ENCODE measurements at places on chromosomes 5 and 9.

GRCh38 chr5:178411083-178411482 lies 178.5 kb upstream of the PHYKPL start:
- H3K4me1 ChIP-seq = no peaks in the 10 kb centered on the region
- H3K4me3 ChIP-seq = no peak overlapping the region
- H3K27me3 ChIP-seq = no peaks in the 10 kb centered on the region
- no peak for DNase-seq

DNA sequence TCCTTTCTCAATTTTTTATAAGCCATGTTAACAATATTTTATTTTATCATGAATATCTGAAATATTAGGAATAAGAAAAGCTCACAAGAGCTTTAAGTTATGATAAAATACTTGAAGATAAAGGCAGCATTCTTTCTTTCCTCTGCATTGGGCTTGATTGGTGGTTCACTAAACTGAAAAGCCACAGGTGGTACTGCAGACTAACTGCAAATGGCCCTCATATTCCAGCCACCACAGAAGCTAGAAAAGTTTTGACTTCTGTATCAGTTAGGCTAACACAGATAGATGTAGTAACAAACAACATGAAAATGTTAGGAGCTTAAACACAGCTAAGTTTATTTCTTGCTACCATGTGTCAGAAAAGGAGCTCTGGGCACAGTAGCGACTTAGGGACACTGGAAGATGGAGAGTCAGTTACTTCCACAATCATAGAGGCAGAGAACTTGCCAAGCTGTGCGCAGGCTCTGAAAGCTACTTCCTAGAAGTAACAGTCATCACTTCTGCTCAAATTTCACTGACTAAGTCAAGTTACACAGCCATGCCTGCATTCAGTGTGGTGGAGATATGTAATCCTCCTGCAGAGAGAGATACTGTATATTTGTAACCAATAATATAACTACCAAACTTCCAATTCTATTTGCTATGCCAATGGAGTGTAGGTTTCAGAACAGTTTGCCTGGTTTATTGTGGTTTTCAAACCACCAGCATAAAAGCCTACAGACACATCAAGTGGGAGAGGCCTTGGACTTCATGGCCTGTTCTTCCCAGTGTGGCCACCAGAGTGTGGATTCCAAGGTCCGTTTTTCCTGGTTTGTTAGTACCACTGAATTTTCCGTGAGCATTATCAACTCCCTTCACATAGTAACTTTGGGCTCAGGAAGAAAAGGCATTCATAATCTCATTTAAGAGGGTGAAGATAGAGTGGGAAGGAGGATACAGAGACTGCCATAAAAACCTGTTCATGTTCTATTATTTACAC lies 268.3 kb downstream of the PJA2 start:
- H3K36me3 ChIP-seq = no peaks in the 10 kb centered on the region
- H3K27ac ChIP-seq = no peak overlapping the region
- H3K4me3 ChIP-seq = no peak overlapping the region
- no peak for DNase-seq
- H3K27me3 ChIP-seq = no peaks in the 10 kb centered on the region

DNA sequence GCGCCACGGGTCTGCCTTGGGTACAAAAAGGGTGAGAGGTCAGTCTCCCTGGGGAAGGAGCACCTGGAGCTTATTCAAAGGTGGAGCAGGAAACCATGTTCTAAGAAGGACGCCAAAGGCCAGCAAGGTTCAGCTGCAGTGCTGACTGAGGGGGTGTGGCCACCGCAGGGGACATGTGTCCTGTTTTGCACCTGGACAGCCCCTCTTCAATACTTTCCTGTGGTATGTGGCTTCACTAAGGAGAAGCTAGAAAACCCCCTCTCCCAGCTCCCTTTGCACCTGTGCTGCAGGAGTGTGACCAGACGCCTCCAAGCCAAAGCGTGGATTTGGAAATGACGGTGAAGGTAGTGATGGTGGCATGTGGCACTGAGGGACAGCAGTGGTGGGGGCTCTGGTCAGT lies 23.6 kb downstream of the TRIM14 start:
- H3K27me3 ChIP-seq = no peaks in the 10 kb centered on the region
- no peaks in the 10 kb centered on the region for H3K36me3 ChIP-seq
- no peak overlapping the region for H3K4me3 ChIP-seq
- DNase-seq = no peak
- no peak overlapping the region for H3K27ac ChIP-seq

DNA sequence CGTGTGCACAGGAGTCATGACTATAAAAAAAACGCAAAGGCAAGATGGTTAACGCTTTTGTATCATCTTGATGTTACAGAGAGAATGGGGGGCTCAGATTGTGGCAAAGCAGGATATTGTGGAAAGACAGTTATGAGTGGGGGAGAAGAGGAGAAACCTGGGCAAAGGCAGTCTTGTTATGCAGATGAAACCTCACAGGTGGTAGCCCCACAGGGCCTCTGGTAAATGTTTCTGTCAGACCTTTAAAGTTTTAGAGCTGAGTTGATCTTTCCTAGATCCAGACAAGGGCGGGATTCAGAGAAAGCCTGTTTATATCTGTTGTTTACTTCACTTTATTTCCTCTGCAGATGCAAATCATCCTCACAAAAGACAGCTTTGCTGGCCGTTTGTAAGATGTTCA lies 55.2 kb downstream of the C9orf85 start:
- H3K4me3 ChIP-seq = no peak overlapping the region
- H3K36me3 ChIP-seq = no peaks in the 10 kb centered on the region
- DNase-seq = no peak
- no peaks in the 10 kb centered on the region for H3K4me1 ChIP-seq
- H3K27ac ChIP-seq = no peak overlapping the region
- H3K27me3 ChIP-seq = no peaks in the 10 kb centered on the region

- H3K4me1 ChIP-seq = no peaks in the 10 kb centered on the region
- no peak for DNase-seq
- no peak overlapping the region for H3K4me3 ChIP-seq
- H3K36me3 ChIP-seq = no peaks in the 10 kb centered on the region
- no peak overlapping the region for H3K27ac ChIP-seq
These were observed 70.7 kb downstream of the EPB41L4A start for GRCh38 chr5:112348387-112348786.

- no peaks in the 10 kb centered on the region for H3K4me1 ChIP-seq
- DNase-seq = no peak
- no peaks in the 10 kb centered on the region for H3K27me3 ChIP-seq
These were observed 99.4 kb upstream of the MVB12B start for GRCh38 chr9:126226991-126227936.

- no peaks in the 10 kb centered on the region for H3K4me1 ChIP-seq
- no peaks in the 10 kb centered on the region for H3K27me3 ChIP-seq
- no peak overlapping the region for H3K4me3 ChIP-seq
- no peak overlapping the region for H3K27ac ChIP-seq
- peaks cover 5% of the 10 kb centered on the region for H3K36me3 ChIP-seq
- no peak for DNase-seq
These were observed 19.4 kb downstream of the DAP start for GRCh38 chr5:10741661-10742060.

- no peak for DNase-seq
- H3K36me3 ChIP-seq = no peaks in the 10 kb centered on the region
- H3K4me3 ChIP-seq = no peak overlapping the region
- no peak overlapping the region for H3K27ac ChIP-seq
- no peaks in the 10 kb centered on the region for H3K27me3 ChIP-seq
These were observed 176.8 kb upstream of the RASEF start for GRCh38 chr9:83239747-83240146.

GRCh38 chr5:81805086-81805485 lies 54.2 kb upstream of the SSBP2 start:
- no peaks in the 10 kb centered on the region for H3K27me3 ChIP-seq
- H3K27ac ChIP-seq = no peak overlapping the region
- no peak overlapping the region for H3K4me3 ChIP-seq
- peaks cover 4% of the 10 kb centered on the region for H3K4me1 ChIP-seq
- H3K36me3 ChIP-seq = no peaks in the 10 kb centered on the region

- peak overlapping the region; percentile 85 for H3K27ac ChIP-seq
- H3K4me3 ChIP-seq = no peak overlapping the region
- H3K27me3 ChIP-seq = no peaks in the 10 kb centered on the region
- H3K4me1 ChIP-seq = peaks cover 24% of the 10 kb centered on the region
These were observed 51.7 kb downstream of the ZNF474 start for GRCh38 chr5:122180863-122181548.

DNA sequence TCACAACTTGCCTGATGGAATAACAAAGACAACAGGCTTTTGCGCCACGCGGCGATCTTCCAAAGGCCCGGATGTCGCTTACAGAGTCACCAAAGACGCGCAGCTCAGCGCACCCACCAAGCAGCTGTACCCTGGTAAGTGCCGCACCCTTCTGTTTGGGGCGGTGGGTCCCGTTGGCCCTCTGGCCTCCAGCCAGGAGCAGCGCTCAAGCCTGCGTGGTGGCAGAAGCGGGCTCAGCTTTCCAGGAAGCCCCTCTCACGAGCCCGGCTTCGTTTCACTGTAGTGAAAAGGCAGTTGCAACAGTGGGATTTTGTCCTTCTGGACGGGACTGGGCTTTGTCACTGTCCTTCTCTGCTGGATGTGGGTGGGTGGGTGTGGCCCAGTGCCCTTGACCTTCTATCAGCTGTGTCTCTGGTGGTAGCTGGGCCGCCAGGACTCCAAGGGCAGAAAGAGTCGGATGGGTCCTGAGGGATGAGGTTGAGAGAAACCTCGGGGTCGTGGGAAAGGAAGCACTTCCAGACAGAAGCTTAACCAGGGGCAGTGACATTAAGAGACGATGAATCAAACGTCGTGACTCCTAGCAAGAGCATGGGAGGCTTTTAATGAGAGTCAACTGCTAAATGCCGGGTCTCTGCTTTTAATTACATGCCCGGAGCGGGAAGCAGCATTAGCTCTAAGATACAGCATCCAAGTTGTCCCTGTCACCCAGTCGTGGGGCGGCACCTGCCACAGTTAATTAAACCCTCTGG lies 49.5 kb downstream of the COL5A1 start:
- DNase-seq = no peak
- H3K36me3 ChIP-seq = peaks cover 11% of the 10 kb centered on the region
- H3K27me3 ChIP-seq = no peaks in the 10 kb centered on the region
- H3K4me3 ChIP-seq = no peak overlapping the region

DNA sequence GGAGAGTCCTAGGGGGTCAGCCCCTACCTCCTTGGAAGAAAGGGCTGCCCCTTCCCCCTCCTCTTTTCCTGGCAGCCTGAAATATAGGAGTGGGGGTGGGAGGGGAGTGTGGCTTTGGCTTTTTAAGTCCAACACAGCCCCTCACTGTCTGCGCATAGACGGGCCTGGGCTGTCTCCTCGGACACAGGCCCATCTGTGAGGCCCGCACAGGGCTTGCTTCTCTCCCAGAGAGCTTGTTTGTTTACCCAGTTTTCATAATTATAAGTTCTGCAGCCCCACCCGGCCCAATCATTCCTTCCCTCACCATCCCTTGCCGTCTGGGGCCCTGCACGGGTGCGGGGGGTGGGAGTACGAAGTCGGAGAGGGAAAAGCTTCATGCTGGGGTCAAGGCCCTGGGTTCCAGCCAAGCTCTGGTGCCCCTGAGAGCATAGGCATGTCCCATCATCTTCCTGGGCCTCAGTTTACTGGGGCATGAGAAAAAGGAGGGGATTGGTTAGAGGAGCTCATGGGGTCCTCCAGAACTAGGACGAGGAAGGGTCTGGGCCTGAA lies 54.0 kb upstream of the STXBP1 start:
- no peaks in the 10 kb centered on the region for H3K27me3 ChIP-seq
- H3K4me1 ChIP-seq = peaks cover 91% of the 10 kb centered on the region
- no peak overlapping the region for H3K4me3 ChIP-seq
- H3K36me3 ChIP-seq = peaks cover 6% of the 10 kb centered on the region
- peak overlapping the region; percentile 94 for H3K27ac ChIP-seq

DNA sequence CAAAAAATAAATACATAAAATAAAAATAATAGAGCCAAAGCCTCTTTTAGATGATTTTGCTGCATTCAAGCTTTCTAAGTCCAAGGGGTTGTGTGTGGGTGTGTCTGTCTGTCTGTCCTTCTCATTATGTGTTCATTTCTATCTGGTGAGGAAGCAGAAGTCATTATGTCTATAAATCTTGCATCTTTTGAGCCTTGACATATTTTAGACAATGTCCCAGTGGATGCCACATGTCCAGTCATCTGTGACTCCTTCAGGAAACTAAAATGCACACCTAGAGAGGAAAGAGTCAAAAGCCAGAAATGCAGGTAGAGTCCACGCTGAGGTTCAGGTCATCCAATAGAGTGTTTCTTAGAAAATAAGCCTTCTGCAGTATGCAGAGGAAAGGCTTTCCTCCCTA lies 80.9 kb downstream of the GALNT10 start:
- no peaks in the 10 kb centered on the region for H3K27me3 ChIP-seq
- H3K27ac ChIP-seq = no peak overlapping the region
- peaks cover 29% of the 10 kb centered on the region for H3K4me1 ChIP-seq
- no peaks in the 10 kb centered on the region for H3K36me3 ChIP-seq

DNA sequence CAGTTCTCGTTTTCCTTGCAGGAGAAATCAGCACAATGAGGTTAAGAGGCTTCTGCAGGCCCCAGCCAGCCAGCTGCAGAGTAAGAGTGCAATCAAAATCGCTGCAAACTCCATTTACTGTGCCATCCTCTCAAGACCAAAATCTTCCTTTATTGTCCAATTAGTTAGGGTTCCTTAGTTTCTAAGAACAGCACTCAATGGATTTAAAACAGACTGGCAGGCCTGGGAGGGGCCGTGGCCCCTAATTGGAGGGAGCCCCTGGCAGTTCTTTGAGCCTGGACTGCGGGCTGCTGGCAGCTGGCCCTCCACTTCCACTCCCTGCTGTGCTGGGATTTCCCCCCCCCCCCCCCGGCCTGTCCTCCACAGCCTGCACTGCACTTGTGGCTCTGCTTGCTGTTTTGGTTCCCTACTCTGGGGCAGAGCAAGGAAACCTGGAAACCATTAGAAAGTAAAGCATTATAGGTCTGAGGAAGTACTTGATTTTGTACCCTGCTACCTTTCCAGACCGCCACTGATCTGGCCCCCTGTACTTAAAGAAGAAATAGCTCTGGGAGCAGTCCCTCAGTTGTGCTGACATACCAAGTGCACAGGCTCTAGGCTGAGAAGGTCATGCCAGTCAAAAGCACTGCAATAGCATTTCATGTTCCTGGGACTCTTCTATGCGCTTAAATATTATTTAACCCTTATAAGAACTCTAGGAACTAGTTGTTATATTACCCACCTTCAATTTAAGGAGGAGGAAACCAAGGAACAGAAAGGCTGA lies 129.0 kb downstream of the APBA1 start:
- no peak overlapping the region for H3K4me3 ChIP-seq
- H3K27me3 ChIP-seq = no peaks in the 10 kb centered on the region
- H3K36me3 ChIP-seq = no peaks in the 10 kb centered on the region
- no peaks in the 10 kb centered on the region for H3K4me1 ChIP-seq
- no peak overlapping the region for H3K27ac ChIP-seq

DNA sequence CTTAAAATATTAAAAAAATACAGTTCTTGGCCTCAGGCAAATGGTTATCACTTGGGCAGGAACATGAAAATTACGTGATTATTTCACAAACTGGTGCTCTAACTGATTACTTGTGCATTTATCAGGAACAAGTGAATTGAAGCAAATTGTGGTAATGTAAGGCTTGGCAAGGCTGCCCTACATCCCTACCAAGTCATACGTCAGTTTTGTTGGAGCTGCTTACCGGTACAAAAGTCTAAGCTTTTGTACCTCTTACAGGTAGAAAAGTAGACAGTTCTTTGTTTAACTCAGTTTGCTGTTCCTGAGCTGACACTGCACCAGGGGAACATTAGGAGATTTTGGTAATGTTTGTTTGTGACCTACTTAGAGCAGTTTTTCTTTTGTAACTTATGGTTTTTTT lies 2.2 kb downstream of the G3BP1 start:
- no peaks in the 10 kb centered on the region for H3K27me3 ChIP-seq
- peak overlapping the region; percentile 92 for H3K27ac ChIP-seq
- peak overlapping the region; percentile 95 for H3K4me3 ChIP-seq

GRCh38 chr9:134533850-134534588 lies 107.6 kb upstream of the COL5A1 start:
- no peaks in the 10 kb centered on the region for H3K36me3 ChIP-seq
- no peak for DNase-seq
- no peaks in the 10 kb centered on the region for H3K4me1 ChIP-seq
- no peak overlapping the region for H3K27ac ChIP-seq
- no peak overlapping the region for H3K4me3 ChIP-seq

All from thoracic aorta (tissue), 2 donors.